ENCODE measurements at places on chromosomes 1 and 21.

- no peak for DNase-seq
These were observed 680 bp upstream of the CNN3 start for GRCh38 chr1:94927405-94928175.

DNA sequence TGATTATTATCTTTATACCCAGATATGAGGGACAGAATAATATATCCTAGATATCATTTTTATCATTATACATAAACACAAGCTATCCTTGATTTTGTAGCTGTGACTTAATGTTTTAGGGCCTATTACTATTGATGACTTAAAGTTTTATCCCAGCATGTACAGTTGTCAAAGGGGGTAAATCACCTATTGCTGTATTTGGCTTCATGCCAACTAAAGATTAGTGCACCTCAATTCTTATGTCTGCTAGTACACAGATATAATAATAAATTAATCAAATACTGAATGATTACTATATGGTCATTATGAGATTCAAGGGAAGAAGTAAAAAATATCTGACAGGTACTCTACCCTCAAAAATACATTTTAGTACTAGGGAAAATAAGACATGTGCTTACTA is 84.0 kb downstream of the SYT14 start:
- DNase-seq = no peak

DNA sequence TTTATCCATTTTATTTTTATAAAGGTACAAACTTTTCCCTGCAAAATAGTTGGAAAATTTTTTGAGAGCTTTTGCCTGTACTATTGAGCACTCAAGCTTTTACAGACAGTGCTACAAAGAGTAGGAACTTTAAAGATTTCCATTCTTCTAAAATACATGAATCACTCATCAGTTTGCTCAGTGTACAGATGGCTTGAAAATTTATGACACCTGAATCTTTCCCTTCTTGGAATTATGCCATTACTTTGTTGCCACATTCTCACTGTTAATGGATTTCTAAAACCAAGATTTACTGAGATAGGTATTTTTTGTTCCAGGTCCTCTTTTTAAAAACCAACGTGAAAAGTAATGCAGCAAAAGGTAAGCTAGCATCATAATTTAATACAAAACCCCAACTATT is 76.0 kb downstream of the GPATCH2 start:
- no peak for DNase-seq

- no peak for DNase-seq
These were observed 2.8 kb downstream of the IFI16 start for GRCh38 chr1:159012495-159012894.

GRCh38 chr21:21860888-21861287 is 862.7 kb downstream of the NCAM2 start:
- no peak for DNase-seq

- no peak for DNase-seq
These were observed 344.9 kb upstream of the RUNX1 start for GRCh38 chr21:35394049-35394448.
